ENCODE measurements at places on chromosomes 3 and 15. TPM values are rescaled to one million over a fixed set of nuclear protein-coding genes. Genes with fewer than 3 reads are reported as not detected.

ACTC1 gene
- total RNA-seq = not detected

POLQ gene
- total RNA-seq = 0.28 TPM

CLRN1 gene
- not detected for total RNA-seq

GRM2 gene
- total RNA-seq = 3.9 TPM

ROBO2 gene
- not detected for total RNA-seq

TF gene
- 0.65 TPM for total RNA-seq

FBXW12 gene
- total RNA-seq = not detected

BSN gene
- total RNA-seq = 0.17 TPM
